ENCODE measurements at places on chromosomes 4 and X.

DNA sequence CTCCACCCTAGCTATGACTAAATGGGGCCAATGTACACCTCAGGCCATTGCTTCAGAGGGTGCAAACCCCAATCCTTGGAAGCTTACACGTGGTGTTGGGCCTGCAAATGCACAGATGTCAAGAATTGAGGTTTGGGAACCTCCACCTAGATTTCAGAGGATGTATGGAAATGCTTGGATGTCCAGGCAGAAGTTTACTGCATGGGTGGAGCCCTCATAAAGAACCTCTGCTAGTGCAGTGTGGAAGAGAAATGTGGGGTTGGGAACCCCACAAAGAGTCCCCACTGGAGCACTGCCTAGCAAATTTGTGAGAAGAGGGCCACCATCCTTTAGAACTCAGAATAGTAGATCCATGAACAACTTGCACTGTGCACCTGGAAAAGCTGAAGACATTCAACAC is 284.1 kb downstream of the ANTXR2 start:
- no peaks in the 10 kb centered on the region for H3K4me1 ChIP-seq
- H3K27ac ChIP-seq = no peak overlapping the region
- no peak overlapping the region for H3K4me3 ChIP-seq
- H3K36me3 ChIP-seq = no peaks in the 10 kb centered on the region

- no peak overlapping the region for H3K4me3 ChIP-seq
- no peaks in the 10 kb centered on the region for H3K4me1 ChIP-seq
- H3K27me3 ChIP-seq = no peaks in the 10 kb centered on the region
- no peaks in the 10 kb centered on the region for H3K36me3 ChIP-seq
- DNase-seq = no peak
Observed at GRCh38 chr4:141899541-141899940, 263.2 kb downstream of the IL15 start.

DNA sequence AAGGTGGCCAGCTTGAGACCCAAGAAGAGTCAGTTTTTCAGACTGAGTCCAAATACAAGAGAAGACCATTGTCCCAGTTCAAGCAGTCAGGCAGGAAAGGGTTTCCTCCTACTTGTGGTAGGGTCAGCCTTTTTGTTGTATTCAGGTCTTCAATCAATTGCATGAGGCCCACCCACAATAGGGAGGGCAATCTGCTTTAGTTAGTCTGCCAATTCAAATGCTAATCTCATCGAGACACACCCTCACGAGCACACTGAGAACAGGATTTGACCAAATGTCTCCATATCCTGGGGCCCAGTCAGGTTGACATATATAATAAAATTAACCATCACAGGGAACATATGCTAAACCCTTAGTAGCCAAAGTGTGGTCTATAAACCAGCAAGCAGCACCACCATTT is 75.3 kb upstream of the FRMPD3 start:
- DNase-seq = no peak
- no peak overlapping the region for H3K4me3 ChIP-seq

DNA sequence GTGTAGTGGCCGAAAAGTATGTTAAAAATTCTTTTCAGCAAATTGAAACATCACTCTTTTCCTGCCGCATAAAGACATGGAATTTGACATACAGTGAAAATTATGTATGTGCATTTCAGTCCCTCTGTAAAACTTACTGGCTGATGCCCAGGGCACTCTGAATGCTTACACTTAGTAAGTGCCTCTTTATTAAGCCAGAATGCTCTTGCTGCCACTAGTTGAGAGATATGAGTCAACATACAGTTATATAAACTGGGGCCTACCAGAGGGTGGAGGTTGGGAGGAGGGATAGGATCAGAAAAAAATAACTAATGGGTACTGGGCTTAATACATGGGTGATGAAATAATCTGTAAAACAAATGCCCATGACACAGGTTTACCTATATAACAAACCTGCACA is 38.1 kb upstream of the TRPC5 start:
- H3K27ac ChIP-seq = no peak overlapping the region
- no peak overlapping the region for H3K4me3 ChIP-seq
- no peak for DNase-seq
- H3K4me1 ChIP-seq = no peaks in the 10 kb centered on the region
- no peaks in the 10 kb centered on the region for H3K27me3 ChIP-seq

DNA sequence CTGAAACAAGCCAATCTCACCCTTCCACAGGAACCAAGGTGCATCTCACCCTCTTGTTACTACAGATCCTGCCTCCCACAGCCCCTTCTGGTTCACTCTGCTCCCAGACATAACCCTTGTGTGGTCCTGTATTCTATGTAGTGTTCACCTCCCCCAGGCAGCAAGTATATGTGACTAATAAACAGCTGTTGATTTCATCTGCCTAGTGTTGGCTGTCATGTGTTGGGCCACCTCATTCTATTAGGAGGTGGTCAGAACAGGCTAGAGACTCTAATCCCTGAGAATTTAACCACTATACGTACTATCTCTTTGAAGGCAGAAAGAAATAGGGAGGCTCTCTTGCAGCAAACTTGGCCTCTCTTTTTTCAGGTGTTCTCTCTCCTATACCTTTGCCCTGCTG is 134.3 kb upstream of the RPL34 start:
- H3K4me3 ChIP-seq = no peak overlapping the region
- H3K27me3 ChIP-seq = no peaks in the 10 kb centered on the region
- DNase-seq = no peak
- no peaks in the 10 kb centered on the region for H3K36me3 ChIP-seq
- H3K27ac ChIP-seq = no peak overlapping the region

- H3K4me1 ChIP-seq = peaks cover 13% of the 10 kb centered on the region
- DNase-seq = peak; percentile 19
Observed at GRCh38 chrX:38882894-38883626, 81.8 kb downstream of the MID1IP1 start.

- peaks cover 13% of the 10 kb centered on the region for H3K4me1 ChIP-seq
- H3K27me3 ChIP-seq = no peaks in the 10 kb centered on the region
- no peak for DNase-seq
- peaks cover 2% of the 10 kb centered on the region for H3K36me3 ChIP-seq
- peak overlapping the region; percentile 19 for H3K27ac ChIP-seq
Observed at GRCh38 chr4:183492791-183493222, 12.1 kb upstream of the ING2 start.

GRCh38 chr4:120568731-120569130 is 353.8 kb downstream of the PRDM5 start:
- H3K4me3 ChIP-seq = no peak overlapping the region
- DNase-seq = no peak
- H3K36me3 ChIP-seq = no peaks in the 10 kb centered on the region
- no peaks in the 10 kb centered on the region for H3K4me1 ChIP-seq
- no peak overlapping the region for H3K27ac ChIP-seq
- H3K27me3 ChIP-seq = no peaks in the 10 kb centered on the region

- H3K4me3 ChIP-seq = no peak overlapping the region
- H3K27ac ChIP-seq = no peak overlapping the region
- H3K27me3 ChIP-seq = no peaks in the 10 kb centered on the region
- peaks cover 12% of the 10 kb centered on the region for H3K4me1 ChIP-seq
- no peak for DNase-seq
- H3K36me3 ChIP-seq = peaks cover 26% of the 10 kb centered on the region
Observed at GRCh38 chr4:3233391-3234071, 15.4 kb upstream of the MSANTD1 start.

DNA sequence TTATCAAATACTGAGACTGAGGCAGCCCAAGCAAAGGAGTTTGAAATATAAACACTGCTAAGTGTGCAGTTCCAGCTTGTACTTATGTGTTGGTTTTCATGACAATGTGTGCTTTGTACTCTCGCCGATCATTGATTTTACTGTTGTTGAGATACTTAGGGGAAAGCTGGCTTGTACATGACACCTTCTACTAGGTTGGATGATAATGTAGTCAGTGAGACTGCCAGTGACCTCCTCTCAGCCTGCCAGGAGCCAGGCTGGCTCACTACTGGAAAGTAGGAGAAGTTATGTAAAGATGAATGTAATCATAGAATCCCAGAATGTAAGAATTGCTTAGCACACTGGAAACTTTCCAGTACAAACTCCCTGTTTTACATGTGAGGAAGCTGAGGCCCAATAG is 132.0 kb downstream of the AFF2 start:
- H3K27ac ChIP-seq = no peak overlapping the region
- no peak overlapping the region for H3K4me3 ChIP-seq
- no peaks in the 10 kb centered on the region for H3K4me1 ChIP-seq
- no peak for DNase-seq
- H3K36me3 ChIP-seq = no peaks in the 10 kb centered on the region
- H3K27me3 ChIP-seq = no peaks in the 10 kb centered on the region

DNA sequence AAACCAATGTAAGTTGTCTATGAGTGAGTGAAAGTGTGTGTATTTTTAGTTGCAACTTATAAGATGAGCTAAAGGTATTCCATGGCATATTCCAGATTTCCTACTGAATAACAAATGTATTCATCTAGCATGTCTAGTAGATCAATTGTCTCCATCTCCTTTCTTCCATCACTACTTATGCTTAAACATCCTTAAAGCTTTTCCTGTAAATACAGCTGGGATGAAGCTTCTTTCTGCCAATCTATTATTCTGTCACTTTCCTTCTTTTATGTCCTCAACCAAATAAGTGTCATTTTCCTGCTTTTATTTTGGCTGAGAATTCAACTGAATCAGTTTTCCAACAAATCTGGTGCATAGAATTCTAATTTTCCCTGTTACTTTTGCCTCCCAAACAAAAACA is 136.3 kb downstream of the COL25A1 start:
- 0 out of 2 replicates have a peak, but pooled peaks cover 3% of the 10 kb centered on the region for H3K27me3 ChIP-seq
- H3K4me3 ChIP-seq = no peak overlapping the region
- no peaks in the 10 kb centered on the region for H3K36me3 ChIP-seq
- H3K27ac ChIP-seq = no peak overlapping the region
- no peak for DNase-seq

GRCh38 chr4:158818560-158819140 is 49.8 kb downstream of the FNIP2 start:
- H3K27me3 ChIP-seq = no peaks in the 10 kb centered on the region
- no peak overlapping the region for H3K27ac ChIP-seq
- DNase-seq = no peak
- H3K4me1 ChIP-seq = peaks cover 52% of the 10 kb centered on the region

DNA sequence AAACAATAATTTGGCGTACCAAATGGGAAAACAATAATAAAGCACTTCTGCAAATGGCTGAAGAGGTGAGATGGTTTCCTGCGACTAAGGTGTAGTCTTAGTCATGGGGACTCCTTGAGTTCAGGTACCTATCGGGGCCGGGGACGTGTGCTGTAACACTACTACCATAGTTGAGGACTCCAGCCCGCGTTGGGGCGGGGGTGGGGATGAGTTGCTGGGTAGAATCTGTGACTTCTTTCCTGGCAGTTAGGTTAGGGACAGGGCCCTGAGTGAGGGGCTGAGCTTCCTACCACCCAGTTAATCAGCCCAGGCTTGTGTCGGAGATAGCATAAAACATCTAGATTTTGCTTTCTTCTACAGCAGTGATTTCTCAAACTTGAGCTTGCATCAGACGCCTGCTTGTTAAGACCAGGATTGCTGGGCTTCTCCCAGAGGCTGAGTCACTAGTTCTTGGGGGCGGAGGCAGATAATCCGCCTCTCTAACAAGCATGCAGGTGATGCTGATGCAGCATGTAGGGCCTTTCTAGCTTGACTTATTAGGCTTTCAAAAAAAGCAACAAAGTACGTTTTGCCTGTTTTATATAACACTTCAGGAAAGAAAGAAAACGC is 30.2 kb downstream of the RBBP7 start:
- peak; percentile 44 for DNase-seq
- H3K4me3 ChIP-seq = no peak overlapping the region
- peaks cover 27% of the 10 kb centered on the region for H3K4me1 ChIP-seq
- H3K36me3 ChIP-seq = peaks cover 38% of the 10 kb centered on the region
- no peak overlapping the region for H3K27ac ChIP-seq
- no peaks in the 10 kb centered on the region for H3K27me3 ChIP-seq

DNA sequence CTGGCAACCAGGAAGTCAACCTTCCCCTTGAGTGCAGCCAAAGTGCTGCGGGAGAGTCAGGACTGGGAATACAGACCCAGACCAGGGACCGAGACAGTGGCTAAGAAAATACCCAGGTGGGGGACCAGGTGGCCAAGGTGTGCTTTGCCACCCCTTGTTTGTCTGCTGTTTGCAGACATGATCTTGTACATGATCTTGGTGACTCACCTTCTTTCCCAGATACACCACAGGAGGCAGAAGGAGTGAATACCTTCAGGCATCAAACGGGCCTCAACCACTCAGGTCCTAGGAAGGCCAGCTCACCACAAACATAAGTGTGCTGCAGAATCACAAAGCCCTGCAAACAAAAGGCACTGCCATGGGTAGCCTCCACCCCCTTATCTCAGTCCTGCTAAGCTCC is 62.0 kb downstream of the CNGA2 start:
- H3K4me1 ChIP-seq = no peaks in the 10 kb centered on the region
- H3K27me3 ChIP-seq = no peaks in the 10 kb centered on the region
- H3K4me3 ChIP-seq = no peak overlapping the region
- DNase-seq = no peak
- H3K36me3 ChIP-seq = no peaks in the 10 kb centered on the region

- no peaks in the 10 kb centered on the region for H3K27me3 ChIP-seq
- H3K27ac ChIP-seq = no peak overlapping the region
- DNase-seq = no peak
Observed at GRCh38 chr4:95358421-95358820, 190.4 kb downstream of the UNC5C start.

DNA sequence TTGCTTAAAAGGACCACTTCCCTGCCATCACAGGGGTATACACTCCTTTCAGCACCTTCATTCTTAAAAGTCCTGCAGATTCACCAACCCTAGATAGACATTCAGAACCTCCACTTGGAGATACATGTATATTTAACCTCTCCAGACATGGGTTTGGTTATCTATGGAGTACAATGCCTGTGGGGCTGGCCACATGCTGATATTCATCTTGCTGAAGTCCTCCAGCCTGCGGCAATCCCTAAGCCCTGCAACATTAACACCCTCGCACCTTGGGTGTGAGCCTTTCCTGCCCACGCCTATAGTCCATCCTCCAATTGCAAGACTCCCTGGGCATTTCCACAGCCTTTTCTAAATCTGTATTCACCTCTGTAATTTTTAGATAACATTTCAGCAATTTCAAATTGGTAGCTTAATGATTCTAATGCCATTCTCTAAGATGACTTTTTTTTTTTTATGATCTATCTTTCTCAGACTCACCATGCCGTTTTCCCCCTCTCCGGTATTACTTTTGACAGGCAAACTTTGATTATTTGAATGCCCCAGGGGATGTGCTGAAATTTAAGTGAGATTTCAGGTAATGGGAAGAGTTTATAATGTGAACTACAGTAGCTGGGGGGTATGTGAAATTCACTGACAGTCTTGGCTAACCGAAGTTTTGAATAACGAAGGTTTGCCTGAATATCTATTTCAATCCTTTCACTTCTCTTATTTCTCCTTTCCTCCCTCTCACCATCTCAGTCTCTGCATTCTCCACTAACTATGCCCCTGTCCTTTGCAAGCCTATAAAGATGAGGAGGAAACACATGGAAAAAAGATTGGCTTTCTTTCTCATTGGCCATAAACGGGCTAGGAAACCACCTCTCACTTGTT is 24.1 kb downstream of the CCDC149 start:
- H3K36me3 ChIP-seq = no peaks in the 10 kb centered on the region
- H3K27me3 ChIP-seq = no peaks in the 10 kb centered on the region
- DNase-seq = no peak
- no peak overlapping the region for H3K27ac ChIP-seq
- H3K4me1 ChIP-seq = no peaks in the 10 kb centered on the region
- no peak overlapping the region for H3K4me3 ChIP-seq

Data from SJSA1 (cell line).